CD4-positive, alpha-beta T cell treated with Interleukin-4 for 1 hour (primary cell): ENCODE measurements at places on chromosomes 7 and 10.
A peak's percentile ranks its signal among the peaks of the same experiment; 100 is the strongest.

GRCh38 chr7:30841801-30842541 lies 69.7 kb upstream of the AQP1 start:
- no peak for DNase-seq

DNA sequence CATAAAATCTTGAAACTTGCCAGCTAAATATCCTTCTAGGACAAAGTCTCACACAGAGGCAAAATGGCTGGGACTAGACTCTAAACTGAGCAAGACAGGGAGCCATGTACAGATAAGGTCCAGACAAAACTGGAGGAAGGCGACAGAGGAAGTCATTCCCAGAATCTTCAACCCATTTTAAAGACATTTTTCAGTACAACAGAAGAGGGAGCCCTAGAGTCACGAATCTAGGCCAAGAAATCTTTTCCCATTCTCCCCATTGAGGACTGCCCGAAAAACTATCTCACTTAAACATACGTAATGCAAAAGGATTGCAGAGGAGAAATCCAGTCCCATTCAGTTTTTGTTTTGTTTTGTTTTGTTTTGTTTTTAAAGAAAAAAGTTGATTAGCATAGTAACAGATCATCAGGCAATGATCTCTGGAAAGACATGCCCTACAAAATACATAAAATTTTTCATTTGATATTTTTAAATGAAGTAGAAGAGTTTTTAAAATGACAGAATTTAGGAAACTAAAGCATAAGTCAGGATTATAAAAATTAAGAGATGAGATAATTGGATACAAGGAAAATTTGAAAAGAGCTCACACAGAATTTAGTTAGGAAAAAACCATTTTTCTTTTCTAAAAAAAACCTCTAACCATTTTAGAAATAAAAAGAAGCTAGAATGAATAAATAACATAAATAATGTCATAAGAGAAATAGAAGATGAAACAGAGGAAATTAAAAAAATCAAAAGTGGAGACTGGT lies 16.9 kb upstream of the PRF1 start:
- DNase-seq = no peak

DNA sequence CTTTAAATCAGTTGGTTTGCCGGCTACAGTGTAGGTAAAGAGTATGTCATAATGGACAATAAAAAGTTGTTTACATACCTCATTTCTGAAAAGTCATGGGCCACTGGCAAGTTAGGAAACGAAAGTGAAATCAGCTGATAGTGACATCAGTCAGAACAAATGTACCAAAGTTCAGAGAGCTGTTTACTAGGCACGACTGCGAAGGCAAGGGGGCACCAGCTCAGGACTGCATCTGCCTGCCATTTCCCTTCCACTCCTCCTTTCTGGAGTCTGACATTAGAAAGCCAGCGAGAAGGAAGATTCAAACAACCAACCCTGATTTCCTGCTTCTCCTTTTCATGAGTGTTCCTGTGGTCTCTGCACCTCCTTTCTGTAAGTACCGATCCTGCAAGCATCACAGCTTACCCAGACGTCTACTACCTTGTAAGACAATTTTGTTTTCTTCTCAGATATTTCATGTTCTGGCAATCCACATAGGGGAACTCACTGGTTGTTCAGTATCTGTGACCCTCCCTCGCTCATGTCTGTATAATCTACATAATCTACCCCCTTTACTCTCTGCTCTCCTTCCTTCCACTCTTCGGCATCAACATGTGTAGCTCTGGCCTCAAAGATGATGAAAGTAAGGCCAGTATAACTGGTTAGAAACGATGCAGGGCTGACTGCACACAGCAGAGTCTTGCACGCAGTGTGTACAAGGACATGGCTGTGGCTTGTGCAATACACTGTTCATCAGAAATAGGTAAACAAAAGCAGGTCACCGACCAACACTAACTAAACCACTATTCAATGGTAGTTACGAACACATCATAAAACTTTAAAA lies at the start of gene TMEM140:
Gene TMEM140, plus strand, starts transcription at position 174 of the 823 bp plus-strand sequence. CDS start 16,370 bp downstream, outside the sequence.
- peak; percentile 83 for DNase-seq

GRCh38 chr10:124685261-124685660 lies 58.9 kb downstream of the FAM53B start:
- peak; percentile 47 for DNase-seq

DNA sequence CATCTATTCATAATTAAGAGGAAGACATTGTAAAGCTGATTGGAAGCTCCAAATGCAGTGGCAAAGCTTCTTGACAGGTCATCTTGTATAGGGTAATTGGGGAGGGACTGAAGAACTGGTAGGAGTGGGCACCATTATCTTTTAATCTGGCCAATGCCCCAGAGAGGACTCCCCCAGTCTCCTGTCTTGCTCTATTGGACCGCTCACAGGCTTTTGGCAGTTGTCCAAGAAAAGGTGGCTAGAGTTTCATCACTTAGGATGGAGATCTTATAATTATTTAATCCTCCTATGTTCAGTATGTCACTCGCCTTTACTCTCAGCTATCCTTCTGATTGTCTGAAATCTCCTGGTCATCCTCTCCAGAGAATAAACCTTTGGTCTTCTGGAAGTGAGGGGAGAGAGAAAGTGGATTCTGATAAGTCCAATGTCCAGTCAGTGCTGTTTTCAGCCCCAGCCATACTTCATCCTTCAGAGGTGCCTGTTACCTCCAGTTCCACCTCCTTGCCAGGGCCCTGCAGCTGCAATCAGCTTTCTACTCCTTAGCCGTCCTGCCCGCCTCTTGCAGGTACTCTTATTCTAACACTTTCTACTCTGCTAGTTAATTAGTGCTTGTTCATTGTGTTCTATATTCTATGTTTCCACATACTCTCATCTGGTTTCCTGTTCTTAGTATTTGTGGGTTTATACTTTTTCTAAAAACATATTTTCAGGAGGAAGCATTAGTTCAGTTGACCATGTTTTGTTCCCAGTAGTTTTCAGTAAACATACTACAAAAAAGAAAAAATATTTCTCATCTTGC lies 241.6 kb downstream of the NSUN6 start:
- DNase-seq = no peak

DNA sequence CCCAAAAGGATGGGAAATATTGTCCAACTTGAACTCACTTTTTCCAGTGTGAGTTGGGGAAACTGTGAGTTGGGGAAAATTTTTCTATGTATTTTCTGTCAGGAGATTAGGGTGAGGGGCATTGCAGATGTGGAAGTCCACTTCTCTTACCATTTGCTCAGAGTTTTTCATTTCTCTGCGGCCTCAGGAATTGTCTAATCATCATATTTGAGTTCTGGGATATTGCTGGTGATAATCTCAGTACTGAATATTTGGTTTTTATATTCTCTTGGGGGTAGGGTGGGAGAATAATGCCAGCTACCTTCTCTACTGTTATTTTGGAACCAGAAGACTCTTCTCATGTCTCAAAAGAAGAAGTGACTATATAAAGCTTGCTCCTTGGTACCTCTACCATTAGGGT lies 141.3 kb upstream of the SLC13A1 start:
- no peak for DNase-seq

DNA sequence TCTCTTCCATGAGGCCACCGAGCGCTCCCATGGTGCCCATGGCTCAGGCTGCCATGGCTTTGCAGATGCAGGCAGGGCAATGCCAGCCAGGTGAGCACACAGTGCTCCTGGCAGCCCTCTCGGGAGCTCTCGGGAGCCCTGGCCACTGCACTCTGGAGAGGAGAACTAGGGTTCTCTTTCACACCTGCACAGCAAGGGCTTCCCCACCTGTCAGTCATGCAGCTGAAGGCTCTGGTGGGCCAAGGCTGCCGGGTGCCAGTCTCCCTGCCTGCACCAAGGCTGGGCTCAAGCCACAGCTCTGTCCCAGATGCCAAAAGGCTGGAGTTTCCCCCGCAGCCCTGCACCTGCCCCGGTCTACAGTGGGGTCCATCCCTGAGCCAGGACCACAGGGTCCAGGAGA lies 32.6 kb downstream of the NUDT1 start:
- no peak for DNase-seq

- DNase-seq = peak; percentile 13
These were observed 13.1 kb downstream of the IFT22 start for GRCh38 chr7:101308245-101309085.

DNA sequence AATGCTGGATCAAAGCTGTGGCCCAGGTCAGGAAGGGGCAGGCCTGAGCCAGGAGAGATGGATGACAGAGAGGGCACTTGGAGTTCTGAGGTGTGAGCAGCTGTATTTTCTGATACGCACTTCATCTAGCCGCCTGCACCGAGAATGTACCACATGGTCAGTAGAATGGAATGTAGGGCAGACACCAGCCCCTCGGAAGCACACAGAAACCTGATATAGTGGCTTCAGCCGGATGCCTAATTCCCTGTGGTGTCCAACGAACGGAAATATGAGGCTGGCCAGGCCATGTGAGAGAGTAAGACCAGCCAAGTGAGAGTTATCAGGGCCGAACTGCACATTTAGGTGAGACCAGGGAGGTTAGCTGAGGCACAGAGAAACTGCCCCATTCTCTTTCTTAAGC lies 46.7 kb upstream of the PLCE1 start:
- no peak for DNase-seq

DNA sequence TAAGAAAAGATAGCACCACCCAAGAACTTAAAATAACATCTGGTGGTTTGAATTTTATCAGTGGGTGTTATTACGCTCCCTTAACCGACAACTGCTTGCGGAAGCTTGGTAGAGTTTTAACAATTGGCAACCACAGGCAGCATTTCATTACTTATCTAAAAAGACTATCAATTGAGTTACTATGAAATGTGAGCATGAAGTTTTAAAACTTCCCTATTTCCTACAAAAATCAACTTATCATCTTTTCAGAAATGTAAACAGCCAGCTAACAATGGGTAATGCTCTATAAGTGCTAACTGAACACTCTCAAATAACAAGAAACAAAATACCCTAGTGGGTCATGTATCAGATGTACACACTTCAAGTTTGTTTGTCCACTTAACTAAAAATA lies 68.8 kb downstream of the OSBPL3 start:
- DNase-seq = peak; percentile 68

- DNase-seq = no peak
These were observed 840.3 kb downstream of the CNTNAP2 start for GRCh38 chr7:146956853-146957252.

- DNase-seq = no peak
These were observed 338.9 kb upstream of the MBL2 start for GRCh38 chr10:53111529-53111928.

- DNase-seq = no peak
These were observed 638.7 kb downstream of the PARD3 start for GRCh38 chr10:34176351-34176750.

DNA sequence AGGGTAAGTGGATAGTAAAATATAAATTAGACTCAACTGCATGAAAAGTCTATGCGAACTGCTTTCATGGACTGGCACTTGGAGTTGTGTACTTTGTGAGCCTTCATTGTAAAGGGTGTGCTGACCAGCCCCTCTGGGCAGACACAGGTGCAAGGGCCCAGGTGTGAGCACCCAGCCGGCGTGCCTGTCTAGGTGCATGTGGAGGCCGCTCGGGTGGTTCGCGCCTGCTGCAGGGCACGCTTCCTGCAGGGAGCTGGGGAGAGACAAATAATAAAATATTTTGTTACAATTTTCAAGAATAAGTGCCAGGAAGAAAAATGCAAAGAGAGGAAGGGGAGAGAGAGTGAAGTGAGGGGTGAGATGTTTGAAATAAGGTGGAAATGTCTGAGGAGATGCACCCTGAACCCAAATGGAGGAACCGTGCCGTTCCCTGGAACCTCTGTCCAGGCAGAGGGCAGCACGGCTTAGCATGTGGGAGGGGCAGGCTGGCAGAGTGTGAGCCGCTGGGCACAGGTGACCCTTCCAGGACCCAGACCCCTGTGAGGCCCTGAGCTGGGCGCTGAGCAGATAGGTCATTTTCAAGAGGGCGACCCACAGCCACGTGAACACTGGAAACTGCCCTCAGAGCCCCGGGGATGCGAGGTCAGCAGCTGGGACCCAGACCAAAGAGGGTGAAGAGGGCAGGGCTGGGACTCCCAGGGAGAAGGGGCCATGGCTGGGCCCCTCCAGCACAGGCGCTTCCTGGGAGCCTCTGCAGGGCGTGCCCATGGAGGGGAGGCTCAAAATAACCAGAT lies 28.7 kb downstream of the RNF32 start:
- DNase-seq = no peak

GRCh38 chr7:20217193-20217948 lies at the start of gene MACC1:
MACC1 (minus strand) TSS chr7:20217384; CDS start chr7:20161862, 55,522 bp downstream.
- DNase-seq = peak; percentile 83

- DNase-seq = no peak
These were observed 16.4 kb downstream of the TNRC18 start for GRCh38 chr7:5406957-5407945.

DNA sequence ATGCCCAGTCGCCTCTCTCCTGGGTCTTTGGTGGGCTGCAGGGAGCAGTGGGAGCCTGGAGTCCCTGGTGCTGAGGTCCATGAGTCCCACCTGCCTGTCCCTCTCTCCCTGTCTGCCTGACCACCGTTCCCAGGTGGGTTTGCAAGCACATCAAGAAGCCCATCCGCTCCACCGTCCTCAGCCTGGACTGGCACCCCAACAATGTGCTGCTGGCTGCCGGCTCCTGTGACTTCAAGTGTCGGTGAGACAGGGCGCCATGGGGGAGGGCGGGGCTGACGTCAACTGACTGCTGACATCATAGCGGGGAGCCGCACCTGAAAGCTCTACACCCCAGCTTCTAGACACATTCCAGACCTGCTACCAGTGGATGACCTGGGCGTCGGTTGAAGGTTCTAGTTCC lies 15.2 kb downstream of the ARPC1B start:
- no peak for DNase-seq
